ENCODE measurements at places on chromosomes 5 and 9.

- DNase-seq: no peak
Observed at GRCh38 chr5:67194166-67194565, 2.4 kb downstream of the CD180 start.

GRCh38 chr9:132324425-132324824 is 30.4 kb downstream of the SETX start:
- no peak for DNase-seq

DNA sequence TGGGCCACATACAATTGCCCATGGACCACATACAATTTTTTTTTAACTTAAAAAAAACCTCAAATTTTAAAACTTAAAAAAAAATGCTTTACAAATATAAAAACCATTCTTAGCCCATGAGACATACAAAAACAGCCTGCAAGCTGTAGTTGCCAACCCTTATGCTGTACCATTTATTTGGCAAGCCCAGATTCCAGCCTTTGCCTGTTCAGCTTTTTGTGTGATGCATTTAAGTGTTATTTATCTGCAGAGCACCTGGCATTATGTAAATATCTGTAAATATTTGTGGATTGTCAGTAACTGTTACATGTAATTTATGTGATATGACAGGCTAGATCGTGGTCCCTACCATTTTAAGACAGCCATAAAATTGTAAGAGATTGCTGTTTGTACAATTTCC is 32.6 kb downstream of the HEXB start:
- no peak for DNase-seq

DNA sequence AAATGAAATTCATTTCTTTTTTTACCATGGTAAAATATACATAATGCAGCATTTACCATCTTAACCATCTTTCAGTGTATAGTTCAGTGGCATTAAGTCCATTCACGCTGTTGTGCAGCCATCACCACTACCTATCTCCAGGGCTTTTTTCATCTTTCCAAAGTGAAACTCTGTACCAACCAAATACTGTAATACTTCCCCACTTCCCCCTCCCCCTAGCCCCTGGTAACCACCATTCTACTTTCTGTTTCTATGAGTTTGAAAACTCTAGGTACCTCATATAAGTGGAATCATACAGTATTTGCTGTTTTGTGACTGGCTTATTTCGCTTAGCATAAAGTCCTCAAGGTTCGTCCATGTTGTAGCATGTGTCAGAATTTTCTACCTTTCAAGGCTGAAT is 23.4 kb downstream of the SPAAR start:
- DNase-seq: no peak

DNA sequence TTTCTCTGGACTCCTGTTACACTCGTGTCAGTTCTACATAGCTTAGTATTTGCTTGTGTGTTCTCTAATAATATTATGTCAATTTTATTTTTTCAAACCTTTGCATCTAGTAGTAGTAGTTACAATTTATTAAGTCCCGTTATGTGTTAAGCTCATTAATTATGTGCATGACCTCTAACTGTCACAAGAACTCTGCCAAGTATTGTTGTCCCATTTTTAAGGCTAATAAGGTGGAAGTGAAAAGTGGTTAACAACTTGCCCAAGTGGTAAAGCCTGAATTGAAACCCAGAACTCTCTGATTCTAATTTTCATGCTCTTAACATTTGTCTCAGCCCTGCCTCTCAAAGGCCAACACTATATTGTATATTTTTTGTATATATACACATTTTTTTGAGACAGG is 221.6 kb downstream of the DMRT2 start:
- no peak for DNase-seq

GRCh38 chr9:116030517-116030916 is 123.1 kb upstream of the PAPPA start:
- no peak for DNase-seq

- DNase-seq: no peak
Observed at GRCh38 chr5:146703899-146704298, 174.7 kb downstream of the PPP2R2B start.

DNA sequence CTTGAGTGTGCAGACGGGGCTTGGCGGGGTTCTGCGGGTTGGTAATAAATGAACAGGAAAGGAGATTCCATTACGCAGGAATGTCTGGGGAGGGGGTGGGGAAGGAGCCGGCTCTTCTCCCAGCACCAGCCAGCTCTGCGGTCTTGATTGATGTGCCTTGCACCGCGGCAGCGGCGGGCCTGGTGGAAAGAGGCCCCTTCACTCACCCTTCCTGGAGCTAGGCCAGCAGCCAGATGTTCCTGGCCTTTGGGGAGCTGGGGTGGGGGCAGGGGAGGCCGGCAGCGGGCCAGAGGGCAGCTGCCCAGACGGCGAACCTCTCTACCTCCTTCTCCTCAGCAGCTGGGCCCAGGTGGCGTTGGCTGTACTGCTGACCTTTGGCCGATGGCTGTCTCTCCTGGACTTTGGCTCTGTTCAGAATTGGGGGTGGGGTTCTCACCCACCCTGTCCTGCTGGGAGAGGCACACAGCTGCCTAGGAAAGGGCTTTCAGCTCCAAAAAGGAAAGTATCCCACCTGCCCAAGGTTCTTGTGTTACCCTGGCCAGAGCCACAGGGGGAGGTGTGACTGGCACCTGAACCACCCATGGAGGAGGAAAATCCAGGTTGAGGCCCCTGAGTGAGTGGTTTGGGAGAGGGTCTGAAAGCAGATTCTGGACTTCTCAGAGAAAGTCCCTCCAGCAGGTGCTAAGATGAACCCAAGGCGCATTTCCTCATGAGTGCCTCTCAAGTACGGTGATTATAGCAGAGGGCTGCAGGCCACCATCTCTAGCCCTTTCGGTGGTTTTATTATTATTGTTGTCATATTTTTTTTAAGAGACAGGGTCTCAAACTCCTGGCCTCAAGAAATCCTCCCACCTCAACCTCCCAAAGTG is 58.0 kb upstream of the SYNPO start:
- no peak for DNase-seq
